ENCODE measurements at places on chromosomes 11 and 22. TPM values are rescaled to one million over a fixed set of nuclear protein-coding genes. Genes with fewer than 3 reads are reported as not detected.

DAGLA gene
- 1.9 TPM for total RNA-seq

ZNF195 gene
- total RNA-seq, result 10.4 TPM

DNA sequence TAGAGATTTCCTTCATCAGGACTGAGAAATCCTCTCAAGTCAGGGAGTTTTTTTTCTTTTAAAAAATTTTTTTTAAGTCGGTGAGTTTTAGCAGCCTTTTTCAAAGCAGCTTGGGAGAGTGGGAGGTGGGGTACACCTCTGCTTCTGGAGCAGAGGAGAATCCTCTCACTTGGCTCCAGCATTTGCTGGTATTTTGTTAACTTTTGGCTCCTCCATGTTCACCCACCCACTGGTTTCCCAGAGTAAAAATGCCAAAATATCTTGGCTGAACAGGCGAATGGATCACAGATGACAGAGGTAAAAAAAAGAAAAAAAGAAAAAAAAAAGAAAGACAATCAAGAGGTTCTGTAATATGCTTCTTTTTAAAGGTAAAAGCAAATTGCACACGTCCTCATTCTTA lies 68.0 kb downstream of the GAB2 start:
- no peak for DNase-seq

DNA sequence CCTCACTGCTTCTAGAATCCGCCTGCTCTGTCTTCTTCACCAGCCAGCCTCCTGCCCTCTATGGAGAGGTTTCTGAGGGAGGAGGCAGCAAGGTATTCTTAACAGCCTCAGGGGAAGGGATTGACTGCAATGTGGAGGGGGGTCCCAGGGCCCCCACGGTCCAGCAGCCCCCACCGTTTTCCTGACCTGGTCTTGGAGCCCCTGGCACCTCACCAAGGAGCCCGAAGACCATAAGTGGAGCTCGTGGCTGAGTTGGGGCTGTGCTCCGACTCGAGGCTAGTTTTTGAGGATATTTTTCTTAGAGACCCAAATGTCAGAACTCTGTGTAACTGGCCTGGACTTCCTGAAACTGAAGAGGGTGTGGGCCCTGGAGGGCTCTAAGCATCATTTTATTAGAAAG lies 590.0 kb downstream of the BRD1 start:
- DNase-seq, result no peak

DNA sequence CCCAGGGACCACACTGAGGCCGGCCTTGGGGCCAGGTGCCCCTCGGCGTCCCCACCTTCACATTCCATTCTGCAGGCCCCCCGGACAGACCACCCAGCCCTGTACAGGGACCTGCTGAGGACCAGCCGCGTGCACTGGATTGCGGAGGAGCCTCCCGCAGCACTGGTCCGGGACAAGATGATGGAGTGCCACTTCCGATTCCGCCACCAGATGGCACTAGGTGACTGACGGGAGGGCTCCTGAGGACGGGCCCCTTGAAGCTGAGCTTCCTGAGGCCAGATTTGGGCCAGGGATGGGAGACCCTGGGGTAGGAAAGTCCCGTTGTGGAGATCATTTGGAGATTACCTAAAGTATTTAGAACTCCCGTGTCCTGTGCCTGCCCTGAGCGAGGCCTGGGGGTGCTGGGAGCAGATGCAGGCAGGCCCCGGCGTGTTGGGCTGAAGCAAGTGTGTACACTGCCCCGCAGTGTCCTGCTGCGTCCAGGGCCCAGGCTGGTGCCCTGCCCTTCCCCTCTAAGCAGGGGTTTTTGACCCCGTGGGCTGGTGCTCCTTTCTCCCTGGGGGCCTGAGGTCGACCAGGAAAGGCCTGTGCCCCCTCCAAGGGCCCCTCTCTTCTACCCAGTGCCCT lies 20.0 kb downstream of the TRMU start:
- DNase-seq, result peak; percentile 79

Data from psoas muscle (tissue), 8 donors.